ENCODE measurements at places on chromosomes 16 and 17.

DNA sequence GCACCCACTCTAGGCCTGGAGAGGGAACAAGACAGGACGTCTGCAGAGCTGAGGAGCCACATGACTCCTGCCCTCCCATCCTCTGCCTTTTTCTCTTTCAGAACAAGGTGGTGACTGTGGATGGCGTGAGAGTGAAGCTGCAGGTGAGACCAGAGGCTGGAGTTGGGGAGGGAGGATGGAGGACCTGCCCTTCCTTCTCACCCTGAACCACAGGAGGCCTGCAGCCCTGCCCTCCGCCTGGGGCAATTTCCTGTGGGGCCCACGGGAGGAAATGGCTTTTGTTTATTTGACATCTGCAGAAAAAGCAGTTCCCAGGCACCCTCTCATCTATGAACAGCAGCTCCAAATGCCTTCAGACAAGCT, 5.1 kb downstream of the RAB37 start:
- DNase-seq = no peak

DNA sequence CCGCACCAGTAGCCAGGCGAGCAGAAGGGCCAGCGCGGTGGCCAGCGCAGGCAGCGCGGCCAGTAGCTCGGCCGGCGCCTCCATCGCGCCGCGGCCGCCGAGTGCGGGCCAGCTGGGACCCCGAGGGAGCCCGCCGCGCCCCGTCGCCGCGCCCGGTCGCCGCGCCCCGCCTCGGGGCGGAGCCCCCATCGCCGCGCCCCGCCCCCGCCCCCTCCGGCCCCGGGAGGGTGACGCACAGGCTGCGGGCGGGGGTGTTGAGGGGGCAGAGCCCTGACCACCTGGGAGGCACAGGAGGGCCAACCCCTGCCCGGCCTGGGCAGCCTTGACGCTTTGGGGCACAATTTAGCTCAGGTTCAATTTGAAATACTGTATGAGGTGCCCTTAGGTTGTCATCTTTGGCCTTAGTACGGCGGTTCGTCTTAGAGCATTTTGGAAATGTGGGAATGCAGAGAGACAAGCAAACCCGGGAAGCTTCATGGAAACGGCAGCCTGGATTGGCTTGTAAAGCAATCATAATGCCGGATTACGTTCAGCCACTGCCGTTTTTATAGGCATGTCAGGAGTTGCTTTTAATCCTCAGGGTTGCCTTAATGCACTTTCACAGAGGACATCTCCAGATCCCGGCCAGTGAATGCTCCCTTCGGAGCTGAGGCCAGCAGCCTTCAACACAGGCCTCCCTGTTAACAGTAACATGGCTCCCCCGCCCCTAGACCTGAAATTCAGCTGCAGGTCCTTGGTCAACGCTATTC, at the start of gene MXRA7:
TSS of gene MXRA7 (minus strand) at position 103 of the 749 bp plus-strand sequence. CDS start at position 84, 19 bp downstream.
- peak; percentile 68 for DNase-seq

- DNase-seq = no peak
Measured at GRCh38 chr17:19727501-19728078, 11.2 kb upstream of the SLC47A2 start.

DNA sequence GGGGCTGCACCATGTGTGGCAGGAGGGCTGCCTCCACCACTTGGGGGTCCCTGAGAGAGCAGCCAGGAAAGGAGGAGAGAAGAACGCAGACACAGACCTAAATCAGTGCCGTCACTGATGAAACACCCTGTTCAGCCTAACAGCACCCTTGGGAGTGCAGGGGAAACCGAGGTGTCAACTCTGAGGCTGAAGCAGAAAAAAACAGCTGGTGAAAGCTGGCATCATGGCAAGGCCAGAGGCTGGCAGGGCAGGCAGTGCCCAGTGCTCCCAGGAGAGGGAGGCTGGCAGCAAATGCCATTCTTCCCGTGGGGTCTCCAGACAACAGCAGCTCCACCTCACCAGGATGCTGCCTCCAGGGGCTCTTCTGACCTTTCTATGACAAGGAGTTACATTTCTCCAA, 23.1 kb downstream of the SPHK1 start:
- DNase-seq = no peak

DNA sequence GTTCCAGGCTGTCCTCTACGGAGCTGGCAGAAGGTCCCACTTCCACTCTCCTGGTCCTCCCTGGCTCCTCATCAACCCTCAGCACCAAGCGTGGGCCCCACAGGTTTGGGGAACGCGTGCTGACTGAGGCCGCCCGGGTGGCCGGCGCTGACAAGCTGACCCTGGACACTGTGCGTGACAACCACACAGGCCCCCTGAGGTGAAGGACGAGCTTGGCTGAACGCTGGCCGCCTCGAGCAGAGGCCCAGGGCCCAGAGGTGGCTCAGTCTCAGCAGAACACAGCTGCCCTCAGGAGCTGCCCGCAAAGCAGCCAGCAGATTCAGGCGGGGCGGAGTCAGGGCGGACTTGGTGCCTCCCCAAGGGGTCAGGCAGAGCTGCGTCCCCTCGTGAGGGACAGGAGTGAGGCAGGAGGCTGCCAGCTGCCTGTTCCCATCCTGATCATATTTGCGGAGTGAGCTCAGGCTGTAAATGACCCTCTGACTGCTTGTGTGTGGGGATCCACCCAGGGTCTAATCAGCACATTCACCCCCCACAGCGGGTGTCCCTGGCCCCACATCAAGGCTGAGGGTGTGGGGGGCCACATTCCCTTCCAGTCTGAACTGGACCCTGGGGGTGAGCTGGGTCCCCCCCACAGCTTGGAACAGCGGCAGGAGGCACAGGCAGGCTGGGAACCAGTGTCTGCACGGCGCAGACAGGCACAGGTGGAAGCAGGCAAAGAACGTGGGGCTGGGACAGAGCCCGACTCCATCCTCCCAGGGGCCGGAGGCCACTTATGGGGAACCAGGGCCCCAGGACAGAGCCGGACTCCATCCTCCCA, 105.1 kb upstream of the METRNL start:
- no peak for DNase-seq

DNA sequence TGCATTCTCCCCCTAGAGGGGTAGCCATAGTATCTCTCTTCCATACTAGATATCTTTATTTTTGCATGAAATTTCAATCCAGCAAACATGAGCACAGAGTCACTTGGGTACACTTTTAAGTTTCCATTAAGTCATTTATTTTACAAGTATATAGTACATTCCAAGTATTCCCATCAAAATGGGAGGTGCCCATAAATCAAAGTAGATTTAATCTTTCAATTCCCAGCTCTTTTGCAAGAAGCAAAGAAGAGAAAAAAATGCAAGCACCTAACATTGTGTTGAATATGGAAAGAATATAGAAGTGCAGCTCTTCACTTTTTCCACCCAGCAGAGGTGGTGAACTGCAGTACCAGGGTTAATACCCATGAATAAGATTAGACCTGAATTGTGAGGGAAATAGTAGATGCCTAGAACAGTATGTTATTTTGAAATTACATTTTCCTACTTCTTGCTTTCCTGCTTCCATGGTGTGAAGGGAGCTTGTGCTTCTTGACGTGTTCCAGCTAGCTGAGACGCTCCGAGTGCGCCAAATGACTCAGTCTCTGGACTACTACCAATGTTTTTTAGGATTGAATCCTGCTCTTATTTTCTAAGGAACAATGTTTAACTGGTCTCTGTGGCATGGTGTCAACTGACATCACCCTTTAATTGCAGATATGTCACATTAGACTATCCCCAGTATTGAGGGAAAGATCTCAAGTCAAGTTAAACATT, 151.1 kb upstream of the MAF start:
- no peak for DNase-seq

DNA sequence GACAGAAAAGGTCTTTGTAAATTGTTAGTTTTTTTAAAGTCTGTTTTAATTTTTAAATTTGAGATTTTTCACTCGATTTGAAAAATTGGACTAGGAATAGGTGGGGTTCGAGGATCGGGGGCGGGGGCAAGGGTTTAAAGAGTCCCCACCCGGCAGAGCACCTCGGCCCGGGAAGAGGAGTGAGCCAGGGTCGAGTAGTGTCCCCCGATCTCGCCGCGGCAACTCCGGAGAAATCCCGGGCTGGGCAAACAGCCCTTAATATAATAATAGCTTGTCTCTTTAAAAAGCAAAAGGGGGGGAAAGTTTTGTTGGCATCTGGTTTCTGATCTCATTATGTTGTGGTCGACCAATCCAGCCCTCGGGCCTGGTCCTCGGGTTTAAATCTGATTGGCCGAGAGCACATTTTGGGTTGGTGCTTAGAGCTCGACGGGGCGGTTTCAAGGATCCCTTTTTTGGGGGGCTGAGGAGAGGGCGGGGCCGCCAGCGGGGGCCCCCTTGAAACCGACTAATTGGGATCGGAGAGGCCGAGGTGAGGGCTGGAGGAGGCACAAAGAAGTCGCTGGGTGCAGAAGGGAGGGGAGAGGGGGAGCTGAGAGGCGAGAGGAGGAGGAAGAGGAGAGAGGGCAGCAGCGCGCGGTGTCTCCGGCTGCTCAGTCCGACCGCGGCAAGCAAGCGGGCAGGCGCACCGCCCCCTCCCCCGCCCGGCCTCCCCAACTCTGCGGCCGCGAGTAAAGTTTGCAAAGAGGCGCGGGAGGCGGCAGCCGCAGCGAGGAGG, at the start of gene FZD2:
TSS of gene FZD2 (plus strand) at position 653 of the 775 bp plus-strand sequence. CDS start 205 bp downstream, outside the sequence.
- DNase-seq = peak; percentile 87

GRCh38 chr16:52812678-52813556, 239.8 kb downstream of the CHD9NB start:
- peak; percentile 36 for DNase-seq

GRCh38 chr16:87572959-87573358, 29.3 kb upstream of the JPH3 start:
- DNase-seq = no peak

GRCh38 chr16:26772503-26772902, 294.2 kb upstream of the C16orf82 start:
- DNase-seq = no peak

- no peak for DNase-seq
Measured at GRCh38 chr17:81440511-81441244, 45.4 kb downstream of the BAHCC1 start.

- no peak for DNase-seq
Measured at GRCh38 chr16:86887416-86887815, 309.1 kb downstream of the FOXL1 start.

DNA sequence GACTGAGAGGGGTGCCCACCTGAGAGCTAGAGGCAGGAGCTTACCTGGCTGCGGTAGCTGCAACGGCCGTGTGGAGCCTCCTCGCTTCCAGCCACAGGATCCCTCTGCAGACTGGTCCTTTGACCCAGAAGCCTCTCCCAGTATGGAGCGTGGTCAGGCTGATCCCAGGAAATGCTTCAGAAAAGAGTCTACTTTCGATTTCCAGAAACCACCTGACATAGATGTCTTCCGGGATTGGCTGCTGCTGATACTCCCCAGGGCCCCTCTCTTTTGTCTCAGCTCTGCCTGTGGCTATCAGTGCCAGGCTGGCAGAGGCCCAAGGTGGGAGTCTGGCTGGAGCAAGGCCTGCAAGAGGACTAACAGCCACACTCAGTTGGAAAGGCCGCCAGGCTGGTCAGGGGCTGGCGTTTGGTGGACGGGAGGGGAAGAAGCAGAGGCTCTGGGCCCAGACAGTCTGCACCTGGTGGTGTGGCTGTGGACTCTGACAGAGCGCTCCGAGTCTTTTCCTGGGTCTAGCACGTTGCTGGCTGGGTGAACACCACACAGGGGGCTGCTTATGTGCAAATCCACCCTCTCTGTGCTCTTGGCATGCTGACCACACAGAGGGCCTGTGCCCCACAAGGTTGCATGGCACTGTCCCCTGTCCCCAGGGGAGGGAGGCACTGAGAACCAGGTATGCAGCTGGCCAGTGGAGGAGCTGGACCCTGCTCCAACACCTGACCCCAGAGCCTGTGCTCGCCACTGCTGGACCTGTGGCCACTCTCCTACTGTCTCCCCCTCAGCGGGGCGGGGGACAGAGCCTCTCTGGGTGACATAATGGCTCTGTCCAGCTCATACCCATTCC, at the start of gene LGALS3BP:
TSS of gene LGALS3BP (minus strand) at position 144 of the 844 bp plus-strand sequence. CDS start 2,732 bp downstream, outside the sequence.
- DNase-seq = peak; percentile 88

- DNase-seq = no peak
Measured at GRCh38 chr17:5943982-5944381, 126.2 kb upstream of the WSCD1 start.

DNA sequence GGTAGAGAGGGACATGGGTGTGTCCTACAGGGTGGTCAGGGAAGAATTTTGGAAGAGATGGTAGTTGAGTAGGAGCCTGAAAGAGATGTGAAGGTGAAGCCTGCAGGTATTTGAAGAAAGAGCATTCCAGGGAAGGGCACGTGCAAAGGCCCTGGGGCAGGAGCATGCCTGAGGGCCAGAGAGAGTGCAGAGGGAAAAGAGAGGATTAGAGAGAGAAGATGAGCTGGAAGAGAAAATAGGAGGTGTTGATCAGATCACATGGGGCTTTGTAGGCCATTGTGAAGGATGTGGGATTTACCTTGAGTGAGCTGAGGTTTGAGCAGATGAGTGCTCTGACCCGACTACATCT, 455.0 kb downstream of the HAPSTR1 start:
- no peak for DNase-seq

DNA sequence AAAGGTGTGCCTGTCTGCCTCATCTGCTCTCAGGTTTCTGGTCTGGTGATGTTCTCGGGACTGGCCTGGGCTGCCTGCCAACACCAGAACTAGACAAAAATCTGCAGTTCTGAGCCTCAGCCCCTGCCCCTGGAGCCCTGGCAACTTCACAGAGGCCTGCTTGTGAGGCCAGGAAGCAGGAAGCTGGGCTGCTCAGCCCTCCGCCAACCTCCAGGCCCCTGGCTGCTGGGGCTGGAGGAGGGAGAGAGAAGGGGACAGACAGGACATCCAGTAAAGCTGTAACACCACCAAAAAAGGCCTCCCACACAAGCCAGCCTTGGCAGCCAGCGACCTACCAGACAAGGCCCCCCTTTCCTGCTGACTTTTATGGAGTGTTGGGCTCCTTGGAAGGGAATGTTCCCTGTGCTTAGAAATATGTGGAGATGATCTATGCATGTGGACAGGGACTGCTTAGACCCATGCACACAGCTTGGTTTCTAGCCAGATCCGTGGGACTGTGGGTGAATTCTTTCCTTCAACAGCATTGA, 157.6 kb downstream of the XYLT1 start:
- DNase-seq = no peak

- no peak for DNase-seq
Measured at GRCh38 chr16:81466356-81466980, 21.9 kb downstream of the CMIP start.

- DNase-seq = no peak
Measured at GRCh38 chr17:11372692-11373091, 131.7 kb downstream of the SHISA6 start.

- DNase-seq = no peak
Measured at GRCh38 chr16:47787696-47788095, 326.6 kb downstream of the PHKB start.

- DNase-seq = no peak
Measured at GRCh38 chr17:39822051-39822451, 42.1 kb downstream of the IKZF3 start.
